ENCODE measurements at places on chromosomes 4 and X.

GRCh38 chrX:41097326-41097725 is 12.1 kb downstream of the USP9X start:
- DNase-seq: no peak

- DNase-seq: no peak
These were observed 262.7 kb downstream of the RCHY1 start for GRCh38 chr4:75251547-75251946.

GRCh38 chrX:77742788-77743476 is 43.1 kb downstream of the ATRX start:
- no peak for DNase-seq

- peak; percentile 18 for DNase-seq
These were observed at the start of gene RBM47 for GRCh38 chr4:40629401-40630334. Gene RBM47 (minus strand): TSS chr4:40629864. CDS start chr4:40438893, 190,971 bp downstream.

- no peak for DNase-seq
These were observed 136.8 kb downstream of the CHRNA9 start for GRCh38 chr4:40471923-40472322.

DNA sequence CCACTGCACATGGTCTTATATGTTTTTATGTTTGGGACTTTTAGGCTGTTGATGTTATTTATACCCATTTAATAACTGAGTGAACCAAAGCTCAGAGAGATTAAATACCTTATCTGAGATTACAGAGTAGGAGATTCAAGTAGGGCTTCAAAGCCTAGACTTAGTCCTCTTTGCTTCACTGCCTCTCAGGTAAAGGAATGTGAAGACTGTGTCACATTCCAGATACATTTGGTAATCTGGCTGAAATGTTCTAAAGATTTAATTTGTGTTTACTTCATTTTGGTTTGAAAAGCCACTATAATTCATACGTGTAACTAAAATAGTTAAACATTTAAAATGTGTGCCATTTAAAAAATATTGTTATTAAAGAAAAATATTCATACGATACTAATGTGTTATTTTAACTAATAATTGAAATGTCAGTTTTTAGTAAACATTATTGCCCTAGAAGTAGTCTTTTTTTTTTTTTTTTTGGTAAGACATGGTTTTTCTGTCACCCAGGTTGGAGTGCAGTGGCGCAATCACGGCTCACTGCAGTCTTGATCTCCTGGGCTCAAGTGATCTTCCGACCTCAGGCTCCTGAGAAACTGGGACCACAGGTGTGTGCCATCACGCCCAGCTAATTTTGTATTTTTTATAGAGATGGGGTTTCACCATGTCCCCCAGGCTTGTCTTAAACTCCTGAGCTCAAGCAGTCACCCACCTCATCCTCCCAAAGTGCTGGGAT is 54.3 kb downstream of the WWC2 start:
- no peak for DNase-seq

DNA sequence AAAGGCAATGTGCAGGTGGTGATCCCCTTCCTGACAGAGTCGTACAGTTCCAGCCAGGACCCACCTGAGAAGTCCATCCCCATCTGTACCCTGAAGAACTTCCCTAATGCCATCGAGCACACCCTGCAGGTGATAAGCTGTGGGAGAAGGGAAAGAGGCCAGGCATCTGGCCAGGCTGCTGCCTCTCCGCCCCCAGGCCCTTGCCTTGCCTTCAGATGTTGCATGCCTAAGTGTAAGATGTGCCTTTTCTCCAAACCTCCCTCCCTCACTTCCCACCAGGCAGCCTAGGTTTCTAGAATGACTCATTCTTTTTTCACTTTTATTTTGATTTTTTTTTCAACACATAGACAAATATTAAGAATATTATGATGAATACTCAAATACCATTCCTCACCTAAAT is 12.2 kb upstream of the CDK16 start:
- DNase-seq: no peak

DNA sequence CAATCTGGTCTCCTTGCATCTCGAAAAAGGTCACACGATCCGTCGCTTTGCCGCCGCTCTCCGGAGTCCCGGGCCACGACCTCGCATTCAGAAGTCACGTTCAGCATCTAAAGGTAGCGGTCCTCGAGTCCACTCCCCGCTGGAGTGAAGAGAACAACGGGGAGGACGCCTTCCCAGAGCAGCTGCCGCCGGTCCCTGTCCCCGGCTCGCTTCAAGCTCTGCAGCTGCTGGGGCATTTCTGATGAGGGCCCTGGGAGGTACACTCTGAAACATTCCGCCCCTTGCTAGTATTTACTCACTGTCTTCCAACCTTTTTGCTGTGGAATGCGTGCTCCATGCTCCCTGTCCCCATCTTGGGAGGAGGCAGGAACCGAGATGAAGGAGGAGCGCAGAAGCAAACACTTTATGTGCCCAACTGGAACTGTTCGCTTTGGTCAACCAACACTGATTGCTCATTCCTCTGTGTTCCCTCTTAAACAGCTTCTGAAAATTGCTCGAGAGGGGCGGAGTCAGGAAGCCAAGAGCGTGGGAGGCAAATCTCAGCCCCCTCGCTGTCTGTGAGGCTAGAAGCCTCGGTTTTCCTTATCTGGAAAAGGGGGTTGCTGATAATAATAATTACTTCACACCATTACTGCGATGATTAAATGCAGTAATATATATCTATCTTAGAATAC is 6.4 kb upstream of the VAMP7 start:
- DNase-seq: no peak

GRCh38 chr4:113657586-113658233 is 103.8 kb downstream of the CAMK2D start:
- no peak for DNase-seq

DNA sequence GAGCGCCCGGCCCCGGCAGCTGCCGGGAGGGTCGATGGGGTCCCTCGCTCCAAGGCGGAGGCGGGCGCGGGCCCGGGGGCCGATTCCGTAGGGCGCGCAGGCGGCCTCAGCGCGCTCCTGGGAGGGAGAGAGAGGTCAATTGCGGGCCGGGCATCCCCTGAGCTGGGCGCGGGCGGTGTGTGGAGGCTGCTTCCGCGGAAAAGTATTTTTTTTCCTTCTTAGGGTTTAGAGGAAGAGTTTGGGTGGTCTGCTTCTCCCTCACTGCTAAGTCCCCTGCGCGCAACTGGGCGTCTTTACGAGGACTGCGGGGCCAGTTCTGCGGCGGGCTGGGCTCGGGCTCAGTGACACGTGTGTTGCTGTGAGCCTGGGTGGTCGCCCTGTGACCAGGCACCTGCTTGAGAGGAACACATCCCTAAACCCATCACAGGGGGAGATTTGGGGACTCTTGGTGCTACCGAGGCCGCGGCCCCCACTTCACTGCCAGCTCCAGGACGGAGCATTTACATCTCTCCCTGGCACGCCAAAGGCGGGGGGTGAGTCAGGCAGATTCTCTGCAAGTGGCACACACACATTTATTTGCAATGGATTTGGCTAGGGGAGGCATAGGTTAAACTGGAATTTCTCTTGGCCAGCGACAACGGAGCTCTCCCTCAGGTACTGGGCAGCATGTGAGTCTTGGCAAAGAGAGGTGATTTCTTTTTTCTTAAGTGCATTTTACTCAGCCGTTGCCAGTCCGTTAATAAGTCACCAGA is 151.2 kb upstream of the SLC4A4 start:
- DNase-seq: peak; percentile 2

GRCh38 chr4:111701102-111701501 is 444.2 kb upstream of the FAM241A start:
- DNase-seq: no peak

GRCh38 chr4:95058991-95059390 is 301.2 kb downstream of the BMPR1B start:
- no peak for DNase-seq

DNA sequence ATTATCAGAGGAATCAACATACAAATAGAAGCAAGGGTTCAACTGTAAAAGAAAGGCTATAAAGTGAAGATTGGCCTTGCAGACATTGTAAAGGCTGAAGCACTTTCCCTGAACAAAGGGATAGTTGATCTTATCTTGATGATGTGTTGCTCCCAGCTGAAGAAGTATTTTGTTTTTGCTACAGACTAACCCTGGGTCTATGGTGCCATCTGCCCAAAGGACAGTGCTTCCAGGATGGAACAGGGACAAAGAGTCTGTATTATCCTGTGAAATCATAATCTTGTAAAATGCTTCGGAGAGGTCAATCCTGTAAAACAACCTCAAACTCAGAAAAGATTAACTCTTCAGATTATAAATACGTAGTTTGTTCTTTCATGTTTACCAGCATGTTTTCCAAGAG is 251.7 kb upstream of the ANKRD50 start:
- DNase-seq: no peak

DNA sequence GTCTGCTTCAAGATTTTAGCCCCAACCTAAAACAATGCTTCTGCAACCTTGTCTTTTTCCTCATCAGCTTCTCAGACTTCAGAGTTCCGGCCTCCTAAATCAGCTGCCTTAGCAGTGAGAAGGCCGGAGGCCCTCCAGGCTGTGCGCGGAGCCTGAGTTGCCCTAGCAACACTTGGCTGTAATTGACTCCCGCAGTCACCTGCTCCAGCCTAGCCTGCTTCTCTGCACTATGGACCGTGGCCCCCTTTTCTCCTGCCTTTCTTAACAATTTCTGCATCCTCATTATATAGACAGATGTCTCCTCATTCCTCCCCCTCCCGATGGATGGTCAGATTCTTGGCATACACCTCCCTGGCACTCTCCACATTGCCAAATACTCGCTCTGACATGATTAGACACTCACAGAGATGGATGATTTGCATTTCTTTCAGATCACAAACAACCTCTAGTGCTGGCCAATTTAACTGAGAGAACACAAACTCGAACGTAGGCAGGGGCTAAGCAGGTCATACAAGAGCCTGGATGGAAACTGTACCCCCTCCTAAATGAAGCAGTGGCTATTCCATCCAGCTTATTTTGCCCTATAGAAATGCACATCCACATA is 9.5 kb upstream of the HUWE1 start:
- DNase-seq: no peak

GRCh38 chr4:156475322-156475721 is 496.3 kb downstream of the PDGFC start:
- no peak for DNase-seq

GRCh38 chr4:8706216-8707044 is 113.9 kb downstream of the CPZ start:
- DNase-seq: no peak

- no peak for DNase-seq
These were observed 25.6 kb downstream of the ARHGAP6 start for GRCh38 chrX:11640089-11640488.

GRCh38 chrX:112761242-112762207 is 79.1 kb downstream of the AMOT start:
- DNase-seq: no peak

DNA sequence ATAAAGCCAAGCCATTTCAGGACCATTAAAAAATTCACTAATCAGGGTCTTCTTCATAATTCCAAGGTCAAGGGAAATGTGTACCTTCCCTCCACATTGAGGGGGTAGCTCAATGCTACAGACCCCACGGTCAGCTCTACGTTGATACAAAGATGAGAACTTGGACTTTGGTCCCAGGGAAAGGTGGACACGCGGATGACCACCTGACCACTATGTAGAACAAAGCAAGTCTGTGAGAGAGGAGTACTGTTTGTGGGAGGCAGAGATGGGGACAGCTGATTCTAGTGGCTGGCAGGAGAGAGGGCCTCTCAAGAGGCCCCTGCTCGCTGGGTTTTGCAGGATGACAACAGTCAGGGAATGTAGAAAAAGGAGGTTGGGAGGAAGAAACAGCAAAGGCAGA is 58.0 kb downstream of the SLC2A9 start:
- DNase-seq: no peak

DNA sequence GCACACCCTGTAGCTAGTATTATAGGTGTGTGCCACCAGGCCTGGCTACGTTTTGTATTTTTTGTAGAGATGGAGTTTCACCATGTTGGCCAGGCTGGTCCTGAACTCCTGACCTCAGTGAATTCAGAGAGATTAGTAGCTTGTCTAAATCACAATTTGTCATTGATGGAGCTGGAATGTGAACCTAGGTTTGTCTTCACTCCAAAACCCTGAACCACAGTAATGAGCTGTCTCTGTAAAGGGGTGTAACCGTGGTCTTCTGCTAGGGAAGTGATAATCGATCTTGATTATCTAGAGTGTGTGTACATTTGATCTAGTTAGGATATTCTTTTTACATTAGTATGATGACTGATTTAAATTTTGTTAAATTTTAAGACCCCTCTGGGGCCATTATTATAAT is 8.3 kb downstream of the ARHGAP10 start:
- no peak for DNase-seq

- DNase-seq: no peak
These were observed 210.9 kb upstream of the ATOH1 start for GRCh38 chr4:93617606-93618005.

DNA sequence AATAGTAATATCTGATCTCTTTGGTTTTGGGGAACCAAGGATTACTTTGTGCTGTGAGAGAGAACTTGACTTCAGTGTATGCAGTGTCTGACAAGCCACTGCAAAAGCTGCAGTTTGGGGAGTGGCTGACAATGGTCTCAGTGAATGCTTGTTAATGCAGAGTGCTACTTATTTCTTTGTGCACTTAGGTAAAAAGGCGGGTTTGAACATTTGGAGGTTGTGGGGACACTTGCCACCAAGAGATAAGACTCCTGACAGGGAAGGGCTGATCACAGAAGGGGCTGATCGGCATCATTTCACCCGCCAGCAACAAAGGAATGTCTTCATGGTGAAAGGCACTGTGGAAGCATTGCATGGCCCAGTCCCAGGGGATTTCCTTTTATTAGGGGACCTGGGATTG is 28.6 kb upstream of the USP46 start:
- DNase-seq: no peak

GRCh38 chr4:113144091-113144490 is 94.6 kb downstream of the ANK2 start:
- no peak for DNase-seq

GRCh38 chr4:169931964-169932363 is 94.2 kb downstream of the MFAP3L start:
- DNase-seq: no peak

GRCh38 chr4:86400216-86400615 is 40.4 kb upstream of the MAPK10 start:
- no peak for DNase-seq

DNA sequence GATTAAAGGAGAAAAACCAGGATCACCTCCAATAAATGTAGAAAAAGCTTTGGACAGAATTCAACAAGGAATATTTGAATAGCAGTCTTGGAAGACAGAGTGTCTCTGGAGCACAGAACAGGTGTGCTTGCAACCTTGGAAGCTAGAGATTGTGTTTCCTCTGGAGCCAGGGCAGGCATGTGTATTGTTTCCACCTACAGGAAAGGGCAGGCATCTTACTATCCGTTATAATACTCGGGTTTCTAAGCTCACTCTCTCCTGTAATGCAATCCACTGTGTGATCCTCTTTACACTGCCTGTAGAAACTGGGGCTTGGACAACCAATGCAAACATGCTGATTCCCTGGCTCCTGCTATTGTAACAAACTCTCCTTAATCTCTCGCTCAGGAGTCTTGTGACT is 14.4 kb downstream of the CCDC110 start:
- no peak for DNase-seq

Data from stimulated activated CD4-positive, alpha-beta T cell treated with anti-CD3 and anti-CD28 coated beads, Interleukin-4, amount 100 ng/mL, for 48 hours (primary cell).